ENCODE measurements at places on chromosomes 13 and 19. TPM values are rescaled to one million over a fixed set of nuclear protein-coding genes. Genes with fewer than 3 reads are reported as not detected.

Gene YJEFN3
- 0.35 TPM for total RNA-seq

Gene EFNB2
- 65.1 TPM for total RNA-seq

Gene ZNF563
- 3.4 TPM for total RNA-seq

Gene ZFR2
- not detected for total RNA-seq

Gene SMIM17
- not detected for total RNA-seq

Gene ALOX5AP
- total RNA-seq = 0.35 TPM

Gene FFAR2
- not detected for total RNA-seq

Gene PLK5
- total RNA-seq = not detected

Gene LPAR6
- 4.7 TPM for total RNA-seq

Gene CEBPA
- 1.4 TPM for total RNA-seq

Gene LILRB3
- total RNA-seq = not detected

Gene LRRC4B
- not detected for total RNA-seq
